ENCODE measurements at places on chromosomes 7 and 10. TPM values are rescaled to one million over a fixed set of nuclear protein-coding genes. Genes with fewer than 3 reads are reported as not detected.

Gene CFTR
- not detected for total RNA-seq

Gene CAV2
- total RNA-seq: not detected

Gene OR2A7
- 1.5 TPM for total RNA-seq

Gene CPA5
- 0.31 TPM for total RNA-seq

Gene FEZF1
- not detected for total RNA-seq

Gene THNSL1
- total RNA-seq: 3.8 TPM

Gene CNPY1
- total RNA-seq: not detected

Gene FZD1
- 0.24 TPM for total RNA-seq

Gene SORBS1
- 0.47 TPM for total RNA-seq

Gene MEOX2
- total RNA-seq: not detected

All from activated CD8-positive, alpha-beta T cell treated with anti-CD3 and anti-CD28 coated beads, Interleukin-2, amount 10 ng/mL, durations not matched to agents 7 days and 5 days (primary cell).